ENCODE measurements at places on chromosomes 6 and 20. TPM values are rescaled to one million over a fixed set of nuclear protein-coding genes. Genes with fewer than 3 reads are reported as not detected.

The NRSN1 gene
- not detected for total RNA-seq

The BPIFB6 gene
- not detected for total RNA-seq

DNA sequence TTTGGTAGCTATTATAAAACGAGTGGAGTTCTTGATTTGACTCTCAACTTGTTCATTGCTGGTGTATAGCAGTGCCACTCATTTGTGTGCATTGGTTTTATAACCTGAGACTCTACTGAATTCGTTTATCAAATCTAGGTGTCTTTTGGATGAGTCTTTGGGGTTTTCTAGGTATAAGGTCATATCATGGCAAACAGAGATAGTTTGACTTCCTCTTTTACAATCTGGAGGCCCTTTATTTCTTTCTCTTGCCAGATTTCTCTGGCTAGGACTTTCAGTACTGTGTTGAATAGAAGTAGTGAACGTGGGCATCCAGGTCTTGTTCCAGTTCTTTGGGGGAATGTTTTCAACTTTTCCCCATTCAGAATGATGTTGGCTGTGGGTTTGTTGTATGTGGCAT lies 38.8 kb downstream of the SUMO4 start:
- H3K36me3 ChIP-seq: no peaks in the 10 kb centered on the region
- H3K27me3 ChIP-seq: no peaks in the 10 kb centered on the region
- no peak overlapping the region for H3K4me3 ChIP-seq
- no peaks in the 10 kb centered on the region for H3K4me1 ChIP-seq

DNA sequence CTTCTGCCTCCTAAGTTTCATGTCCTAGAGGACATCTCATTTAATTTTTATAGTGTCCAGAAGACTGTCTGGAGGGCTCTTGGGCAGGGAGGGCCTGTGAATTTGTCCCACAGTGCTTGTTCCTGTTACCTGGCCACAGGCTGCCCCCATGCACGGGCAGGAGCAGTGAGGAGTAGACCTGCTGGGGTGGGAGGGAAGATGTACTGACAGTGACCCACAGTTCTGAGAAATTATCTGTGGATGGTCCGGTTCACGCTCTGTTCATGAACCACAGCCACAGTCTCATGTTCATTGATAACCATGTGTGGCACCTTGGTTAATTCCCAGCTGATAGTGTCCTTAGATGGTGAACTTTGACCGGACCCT lies 18.8 kb upstream of the ZNF831 start:
- no peak for DNase-seq
- H3K4me1 ChIP-seq: no peaks in the 10 kb centered on the region
- H3K27me3 ChIP-seq: no peaks in the 10 kb centered on the region
- H3K27ac ChIP-seq: no peak overlapping the region
- no peak overlapping the region for H3K4me3 ChIP-seq

GRCh38 chr6:15775741-15776140 lies 112.9 kb upstream of the DTNBP1 start:
- H3K27me3 ChIP-seq: no peaks in the 10 kb centered on the region
- no peaks in the 10 kb centered on the region for H3K4me1 ChIP-seq
- H3K27ac ChIP-seq: no peak overlapping the region

- no peak overlapping the region for H3K27ac ChIP-seq
- H3K36me3 ChIP-seq: no peaks in the 10 kb centered on the region
- no peak for DNase-seq
- no peak overlapping the region for H3K4me3 ChIP-seq
Measured at GRCh38 chr6:109034526-109034925, 60.1 kb downstream of the SESN1 start.

The LPA gene
- total RNA-seq: not detected

DNA sequence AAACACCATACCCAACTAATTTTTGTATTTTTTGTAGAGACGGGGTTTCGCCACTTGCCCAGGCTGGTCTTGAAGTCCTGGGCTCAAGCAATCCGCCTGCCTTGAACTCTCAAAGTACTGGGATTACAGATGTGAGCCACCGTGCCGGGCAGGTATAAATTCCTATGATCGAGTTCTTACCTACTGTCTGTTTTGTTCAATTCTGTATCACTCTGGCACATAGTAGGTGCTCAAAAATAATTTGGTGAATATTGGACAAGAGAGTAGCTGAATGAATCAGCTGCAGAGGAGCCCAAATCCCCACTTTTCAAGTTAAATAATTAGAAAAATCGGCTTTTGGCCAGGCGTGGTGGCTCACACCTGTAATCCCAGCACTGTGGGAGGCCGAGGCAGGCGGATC lies 13.7 kb upstream of the ZMYND8 start:
- H3K36me3 ChIP-seq: no peaks in the 10 kb centered on the region
- H3K27ac ChIP-seq: no peak overlapping the region
- no peak overlapping the region for H3K4me3 ChIP-seq
- H3K4me1 ChIP-seq: no peaks in the 10 kb centered on the region
- no peak for DNase-seq

The HLA-DRA gene
- total RNA-seq: 274 TPM

GRCh38 chr6:4909063-4909706 lies 94.7 kb downstream of the RPP40 start:
- H3K27me3 ChIP-seq: no peaks in the 10 kb centered on the region
- no peaks in the 10 kb centered on the region for H3K36me3 ChIP-seq
- DNase-seq: no peak
- no peak overlapping the region for H3K27ac ChIP-seq
- no peak overlapping the region for H3K4me3 ChIP-seq

DNA sequence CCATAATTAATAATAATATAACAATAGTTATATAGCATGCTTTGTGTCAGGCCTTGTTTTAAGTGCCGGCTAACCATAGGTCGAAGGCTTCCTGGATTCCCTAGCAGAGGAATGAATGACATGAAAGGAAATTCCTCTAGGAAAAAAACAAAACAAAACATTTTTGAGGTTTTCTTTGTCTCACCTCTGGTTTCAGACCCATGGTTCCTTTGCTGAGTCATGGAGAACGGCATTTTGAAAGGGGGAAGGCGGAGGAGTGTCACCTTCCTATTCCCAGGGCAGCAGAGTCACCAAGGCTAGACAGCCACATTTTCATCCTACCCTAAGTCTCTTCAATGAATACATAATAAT lies 25.3 kb upstream of the CCND3 start:
- no peak for DNase-seq
- no peaks in the 10 kb centered on the region for H3K4me1 ChIP-seq
- no peaks in the 10 kb centered on the region for H3K27me3 ChIP-seq
- H3K27ac ChIP-seq: no peak overlapping the region
- no peaks in the 10 kb centered on the region for H3K36me3 ChIP-seq

The SLC17A1 gene
- not detected for total RNA-seq

The OR2H2 gene
- not detected for total RNA-seq

- H3K4me1 ChIP-seq: peaks cover 5% of the 10 kb centered on the region
- H3K36me3 ChIP-seq: no peaks in the 10 kb centered on the region
- no peaks in the 10 kb centered on the region for H3K27me3 ChIP-seq
Measured at GRCh38 chr20:12860619-12861247, 148.0 kb upstream of the SPTLC3 start.

DNA sequence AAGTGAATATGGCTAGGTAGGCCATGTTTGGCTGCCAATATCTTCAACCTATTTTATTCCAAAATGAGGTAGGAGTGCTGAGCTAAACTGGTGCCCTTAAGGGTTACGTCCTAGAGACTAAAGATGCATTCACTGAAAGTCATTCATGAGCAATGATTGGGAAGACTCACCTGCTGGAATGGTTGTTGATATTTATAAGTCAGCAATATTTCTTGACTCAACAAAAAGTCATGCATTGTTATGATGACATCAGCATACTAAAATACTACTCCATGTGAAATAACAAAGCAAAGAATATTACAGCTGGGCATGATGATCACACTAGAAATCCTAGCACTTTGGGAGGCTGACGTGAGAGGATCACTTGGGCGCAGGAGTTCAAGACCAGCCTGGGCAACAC lies 17.6 kb upstream of the NUP153 start:
- H3K36me3 ChIP-seq: no peaks in the 10 kb centered on the region
- no peak overlapping the region for H3K4me3 ChIP-seq
- no peaks in the 10 kb centered on the region for H3K4me1 ChIP-seq
- no peak overlapping the region for H3K27ac ChIP-seq
- H3K27me3 ChIP-seq: no peaks in the 10 kb centered on the region
- DNase-seq: no peak

- no peaks in the 10 kb centered on the region for H3K4me1 ChIP-seq
- no peaks in the 10 kb centered on the region for H3K36me3 ChIP-seq
- DNase-seq: no peak
Measured at GRCh38 chr6:93787841-93788240, 368.5 kb upstream of the EPHA7 start.

DNA sequence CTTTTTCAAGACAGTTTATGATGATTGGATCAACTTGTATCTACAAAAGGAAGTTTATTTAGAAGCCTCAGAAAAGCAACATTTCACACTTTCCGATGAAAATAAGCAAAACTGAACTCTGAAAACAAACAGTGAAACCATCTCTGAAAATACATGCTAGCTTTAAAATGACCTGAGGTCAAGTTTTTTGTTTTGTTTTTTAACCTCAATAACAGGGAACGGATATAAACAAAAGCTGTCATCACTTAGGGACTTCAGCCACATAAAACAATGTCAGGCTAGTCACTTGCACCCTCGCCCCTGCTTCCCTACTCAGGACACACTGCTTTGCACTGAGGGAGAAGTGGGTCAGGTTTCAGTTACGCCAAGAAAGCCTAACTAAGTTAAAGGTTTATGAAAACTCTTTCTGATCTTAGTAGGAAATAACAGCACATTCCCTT lies 11.6 kb downstream of the BACH2 start:
- no peak overlapping the region for H3K27ac ChIP-seq
- no peak for DNase-seq
- no peaks in the 10 kb centered on the region for H3K4me1 ChIP-seq
- no peaks in the 10 kb centered on the region for H3K36me3 ChIP-seq
- no peaks in the 10 kb centered on the region for H3K27me3 ChIP-seq

DNA sequence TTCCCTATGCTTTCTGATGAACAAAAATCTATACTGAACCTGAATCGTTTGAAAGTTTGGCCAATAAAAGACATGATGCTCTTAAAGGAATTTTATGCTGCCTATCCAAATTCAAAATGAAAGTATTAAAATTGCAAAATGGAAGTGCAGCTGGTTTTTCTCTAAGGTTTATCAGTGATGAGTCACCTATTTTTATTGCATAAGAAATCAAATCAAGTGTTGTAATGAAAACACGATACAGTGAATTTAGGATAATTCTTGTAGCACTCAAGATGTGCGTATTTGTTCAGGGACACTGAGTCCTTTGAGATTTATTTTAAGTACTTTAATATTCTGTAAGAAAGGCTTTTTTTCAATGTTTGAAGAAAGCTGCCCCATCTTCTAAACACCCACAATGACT lies 409.5 kb downstream of the ADGRB3 start:
- no peaks in the 10 kb centered on the region for H3K27me3 ChIP-seq
- no peaks in the 10 kb centered on the region for H3K36me3 ChIP-seq
- H3K4me1 ChIP-seq: no peaks in the 10 kb centered on the region
- no peak for DNase-seq
- H3K4me3 ChIP-seq: no peak overlapping the region

The LST1 gene
- total RNA-seq: 24.6 TPM

The STK4 gene
- total RNA-seq: 41.0 TPM

DNA sequence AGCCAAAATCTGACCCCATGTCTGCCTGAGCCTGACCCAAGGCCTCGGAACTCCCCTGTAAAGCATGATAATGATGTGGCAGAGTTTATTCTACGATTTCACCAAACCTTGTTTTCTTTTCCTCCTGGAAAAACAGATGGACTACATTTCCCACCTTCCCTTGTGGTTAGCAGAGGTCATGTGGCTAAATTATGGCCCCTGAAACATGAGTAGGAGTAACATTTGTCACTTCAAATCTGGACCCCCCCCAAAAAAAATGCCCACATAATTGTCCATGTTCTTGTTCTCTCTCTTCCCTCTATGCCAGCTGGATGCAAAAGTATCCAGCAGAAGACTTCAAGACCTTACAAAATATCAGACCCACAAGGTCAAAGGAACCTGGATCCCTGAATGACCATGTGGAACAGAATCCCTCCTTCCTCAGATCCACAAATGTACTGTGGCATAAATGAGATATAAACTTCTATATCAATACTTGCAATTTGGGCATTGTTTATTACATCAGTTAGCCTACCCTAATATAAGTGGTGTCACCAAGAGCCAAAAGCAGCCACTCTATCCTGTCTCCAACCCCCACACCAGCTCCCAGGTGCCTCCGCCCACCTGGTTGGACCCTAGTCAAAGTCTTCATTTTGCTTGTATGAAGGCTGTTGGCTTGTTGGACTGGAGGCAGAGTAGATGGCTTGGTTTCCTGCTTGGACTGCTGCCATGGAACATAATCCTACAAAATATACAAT lies 1.4 kb downstream of the C20orf96 start:
- no peak overlapping the region for H3K4me3 ChIP-seq
- no peaks in the 10 kb centered on the region for H3K27me3 ChIP-seq
- no peak overlapping the region for H3K27ac ChIP-seq
- H3K4me1 ChIP-seq: no peaks in the 10 kb centered on the region

The ENPP3 gene
- total RNA-seq: 0.26 TPM

DNA sequence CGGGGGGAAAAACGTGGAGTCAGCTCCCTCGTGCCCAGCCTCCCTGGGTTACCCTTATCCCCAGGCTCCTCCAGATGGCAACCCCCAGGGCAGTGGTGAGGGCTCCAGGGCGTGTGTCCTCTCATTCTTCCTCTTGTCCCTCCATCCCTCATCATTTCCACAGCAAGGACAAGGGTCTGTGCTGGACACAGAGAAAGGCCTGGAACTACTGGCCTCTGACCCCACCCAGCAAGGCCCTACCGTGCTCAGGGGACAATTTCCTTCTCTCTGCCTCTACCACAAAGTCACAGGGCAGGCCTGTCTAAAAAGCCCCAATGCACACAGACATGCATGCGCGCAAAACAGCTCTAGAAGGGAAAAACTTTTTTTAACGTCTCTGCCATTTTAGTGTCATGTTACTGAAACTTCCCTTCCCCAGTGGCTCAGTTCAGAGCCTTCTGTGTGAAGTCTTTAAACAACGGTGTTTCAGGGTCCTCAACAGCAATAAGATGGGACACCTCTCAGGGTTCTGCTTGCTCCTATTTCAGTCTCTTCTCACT lies 1.1 kb upstream of the SLC35B2 start:
- no peak for DNase-seq
- H3K27ac ChIP-seq: no peak overlapping the region
- no peak overlapping the region for H3K4me3 ChIP-seq

DNA sequence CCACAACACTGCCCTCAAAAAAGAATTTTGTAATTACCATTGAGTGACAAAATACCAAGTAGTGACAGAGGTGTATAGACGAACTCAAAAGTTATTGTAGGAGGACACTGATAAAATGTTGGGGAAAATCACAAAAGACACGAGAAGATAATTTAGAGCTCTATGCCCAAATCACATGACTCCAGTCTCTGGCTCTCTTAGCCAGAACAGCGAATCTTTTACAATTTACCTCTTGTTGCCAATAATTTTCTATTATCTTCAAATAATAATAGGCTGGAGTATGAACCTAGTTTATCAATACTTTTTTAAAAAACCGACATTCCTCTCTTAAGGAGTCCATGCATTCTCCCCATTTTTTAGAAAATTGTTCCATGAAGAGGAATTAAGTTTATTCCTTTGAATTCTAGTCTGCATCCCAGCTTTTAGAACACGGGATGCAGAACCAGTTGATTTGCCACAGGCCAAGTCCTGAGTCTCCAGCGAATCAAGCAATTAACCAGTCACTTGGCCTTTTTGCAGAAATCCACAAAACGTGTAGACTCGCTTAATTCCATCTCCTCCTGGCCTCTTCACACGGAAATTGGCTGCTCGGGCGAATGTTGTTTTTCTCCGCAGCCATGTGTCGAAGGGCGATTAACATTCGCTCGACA lies 507 bp upstream of the RIPPLY2 start:
- no peak for DNase-seq

Data from aorta (tissue), 5 donors.